CD8-positive, alpha-beta T cell (primary cell): ENCODE measurements at places on chromosomes 7 and 10.

DNA sequence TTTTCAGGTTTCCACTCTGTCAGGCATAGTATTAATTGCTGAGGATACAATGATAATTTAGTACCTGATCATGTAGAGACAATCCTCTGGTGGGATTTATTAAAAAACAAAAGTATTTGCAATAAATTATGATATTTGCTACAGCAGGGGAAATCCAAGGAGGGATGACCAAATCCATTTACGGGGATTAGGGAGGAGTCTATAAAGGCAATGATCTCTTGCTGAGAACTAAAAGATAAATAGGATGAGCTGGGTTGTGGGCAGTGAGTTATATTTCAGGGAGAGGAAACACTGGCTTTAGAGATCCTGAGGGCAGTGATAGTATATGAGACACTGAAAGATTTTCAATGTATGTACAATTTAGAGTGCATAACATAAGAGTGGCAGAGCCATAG, 305.5 kb downstream of the GPR37 start:
- DNase-seq, result no peak

GRCh38 chr7:50307368-50308032, 3.0 kb downstream of the IKZF1 start:
- peak; percentile 84 for DNase-seq

- peak; percentile 15 for DNase-seq
Observed at GRCh38 chr7:134431815-134432214, 27.1 kb downstream of the AKR1B1 start.

DNA sequence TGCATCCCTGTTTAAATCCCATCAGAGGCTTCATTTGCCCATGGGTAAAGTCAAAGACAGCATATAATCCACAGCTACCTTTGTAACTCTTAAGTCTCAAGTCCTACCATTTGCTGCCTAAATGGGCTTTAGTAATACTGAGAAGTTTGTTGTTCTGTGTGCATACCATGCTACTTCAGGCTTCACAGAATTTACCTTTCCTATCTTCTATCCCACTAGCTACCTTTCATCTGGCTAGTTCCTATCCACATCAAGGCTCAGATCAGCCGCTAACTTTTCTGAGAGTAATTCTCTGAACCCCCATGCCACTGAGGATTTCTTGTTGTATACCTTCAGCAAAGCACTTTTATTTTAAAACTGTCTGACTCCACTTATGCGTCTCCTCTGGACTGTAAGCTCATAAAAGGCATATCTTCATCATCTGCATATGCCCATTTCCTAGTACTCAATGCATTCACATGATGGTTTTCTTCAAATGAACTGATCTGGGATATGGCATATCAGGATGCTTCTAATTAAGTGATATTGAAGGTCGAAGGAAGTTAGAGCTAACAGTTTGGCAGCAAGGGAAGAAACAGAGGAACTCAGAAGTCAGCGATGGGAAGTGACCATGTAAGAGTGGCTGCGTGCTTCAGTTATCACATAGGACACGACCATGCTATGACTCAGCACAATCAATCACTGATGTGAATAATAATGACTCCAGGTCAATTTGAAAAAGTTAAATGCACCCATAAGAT, 283.9 kb upstream of the DKK1 start:
- no peak for DNase-seq

DNA sequence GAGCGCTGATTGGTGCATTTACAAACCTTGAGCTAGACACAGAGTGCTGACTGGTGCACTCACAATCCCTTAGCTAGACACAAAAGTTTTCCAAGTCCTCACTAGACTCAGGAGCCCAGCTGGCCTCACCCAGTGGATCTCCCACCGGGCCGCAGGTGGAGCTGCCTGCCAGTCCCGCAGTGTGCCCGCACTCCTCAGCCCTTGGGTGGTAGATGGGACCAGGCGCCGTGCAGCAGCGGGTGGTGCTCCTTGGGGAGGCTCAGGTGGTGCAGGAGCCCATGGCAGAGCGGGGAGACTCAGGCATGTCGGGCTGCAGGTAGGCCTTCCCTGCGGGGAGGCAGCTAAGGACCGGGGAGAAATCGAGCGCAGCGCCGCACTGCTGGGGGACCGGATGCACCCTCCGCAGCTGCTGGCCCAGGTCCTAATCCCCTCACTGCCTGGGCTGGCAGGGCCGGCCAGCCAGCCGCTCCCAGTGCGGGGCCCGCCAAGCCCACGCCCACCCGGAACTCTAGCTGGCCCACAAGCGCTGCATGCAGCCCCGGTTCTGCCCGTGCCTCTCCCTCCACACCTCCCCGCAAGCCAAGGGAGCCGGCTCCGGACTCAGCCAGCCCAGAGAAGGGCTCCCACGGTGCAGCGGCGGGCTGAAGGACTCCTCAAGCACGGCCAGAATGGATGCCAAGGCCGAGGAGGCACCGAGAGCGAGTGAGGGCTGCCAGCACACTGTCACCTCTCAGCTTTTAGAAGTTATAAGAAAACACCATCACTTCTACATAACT, 128.9 kb downstream of the ZNF438 start:
- DNase-seq, result no peak

GRCh38 chr10:86306628-86307278, 59.8 kb downstream of the GRID1 start:
- no peak for DNase-seq

DNA sequence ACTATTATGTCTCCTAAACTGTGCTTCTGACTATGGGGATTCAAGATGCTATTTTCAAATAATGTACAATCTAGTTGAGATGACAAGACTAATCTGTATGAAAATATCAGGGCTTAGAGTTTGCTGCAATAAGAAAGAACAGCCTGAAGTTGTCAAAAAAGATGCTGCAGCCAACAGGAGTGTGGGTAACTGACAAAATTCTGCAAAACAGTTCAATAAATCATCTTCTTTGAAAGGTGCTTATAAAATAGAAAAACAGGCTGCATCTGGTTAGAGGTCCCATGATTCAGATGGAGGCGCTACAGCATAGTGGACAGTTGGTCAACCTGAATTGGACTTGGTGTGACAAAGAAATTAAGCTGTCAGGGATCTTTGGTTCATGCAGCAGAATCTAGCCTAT, 511.0 kb downstream of the XPNPEP1 start:
- no peak for DNase-seq

DNA sequence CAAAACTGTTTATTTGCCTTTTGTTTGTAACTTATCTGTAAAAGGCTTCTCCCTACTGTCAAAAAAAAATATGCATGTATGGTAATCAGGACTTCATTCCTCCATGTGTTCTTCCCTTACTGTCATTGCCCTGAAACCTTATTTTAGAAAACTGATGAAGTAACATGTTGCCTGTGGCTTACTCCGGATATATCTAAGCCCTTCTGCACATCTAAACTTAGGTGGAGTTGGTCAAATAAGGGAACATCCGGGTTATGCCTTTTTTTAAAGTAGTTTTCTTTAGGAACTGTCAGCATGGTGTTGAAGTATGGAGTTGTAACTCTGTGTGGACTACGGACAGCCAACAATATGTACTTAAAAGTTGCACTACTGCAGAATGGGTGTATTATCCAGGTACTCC, 6.2 kb downstream of the SAR1A start:
- no peak for DNase-seq

DNA sequence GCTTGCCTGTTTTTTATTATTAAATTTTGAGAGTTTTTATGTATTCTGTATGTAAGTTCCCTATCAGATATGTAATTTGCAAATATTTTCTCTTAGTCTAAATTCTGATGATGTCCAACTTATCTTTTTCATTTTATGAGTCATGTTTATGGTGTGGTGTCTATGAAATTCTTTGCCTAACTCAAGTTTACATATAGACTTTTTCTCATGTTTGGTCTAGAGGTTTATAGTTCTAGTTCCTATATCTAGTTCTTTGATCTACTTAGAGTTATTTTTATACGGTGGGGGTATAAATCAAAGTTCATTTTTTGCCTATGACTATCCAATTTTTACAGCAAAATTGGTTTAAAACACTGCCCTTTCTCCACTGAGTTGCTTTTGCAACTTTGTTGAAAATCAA, 26.3 kb upstream of the CCDC7 start:
- DNase-seq, result no peak

DNA sequence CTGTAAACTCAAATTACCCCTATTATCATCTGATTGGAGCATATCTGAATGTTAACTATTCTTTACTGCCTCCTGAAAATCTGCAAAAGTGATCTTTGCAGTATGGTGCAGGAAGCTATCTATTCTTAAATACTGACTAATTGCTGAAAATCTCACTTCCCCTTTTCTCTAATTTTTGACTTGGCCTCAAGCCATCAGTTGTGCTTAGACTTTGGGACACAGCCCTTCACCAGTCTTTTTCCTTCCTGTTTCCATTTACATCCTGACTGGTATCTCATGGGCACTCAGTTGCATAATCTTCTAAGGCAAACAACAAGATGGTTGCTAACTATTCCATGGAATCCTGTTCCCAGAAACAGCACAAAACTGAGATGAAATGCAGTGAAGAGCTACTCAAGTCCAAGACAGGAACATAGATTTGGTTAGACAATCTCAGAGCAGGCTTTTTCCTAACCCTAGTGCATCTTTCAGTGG, 228.5 kb downstream of the SORCS1 start:
- no peak for DNase-seq

GRCh38 chr7:69349291-69349690, 249.0 kb upstream of the AUTS2 start:
- no peak for DNase-seq

DNA sequence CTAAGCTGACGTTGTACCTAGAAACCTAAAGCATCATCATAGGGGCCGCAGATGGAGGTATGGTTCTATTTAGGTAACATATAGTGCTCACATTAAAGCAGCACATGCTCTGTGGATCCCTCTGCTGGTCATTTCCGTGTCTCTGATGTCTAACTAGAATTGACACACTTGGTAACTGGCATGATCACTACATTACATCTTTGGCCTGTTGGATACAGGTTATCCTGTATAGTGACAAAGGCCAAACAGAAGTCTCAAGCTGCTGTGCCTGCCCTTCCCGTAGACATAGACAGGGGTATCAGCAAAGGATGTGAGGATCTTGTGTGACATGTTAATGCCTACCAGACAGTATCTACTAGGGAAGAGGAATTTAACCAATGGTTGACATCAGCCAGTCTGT, 51.2 kb downstream of the KIF5B start:
- DNase-seq, result peak; percentile 33
